ENCODE measurements at places on chromosomes 7 and 10. TPM values are rescaled to one million over a fixed set of nuclear protein-coding genes. Genes with fewer than 3 reads are reported as not detected.

PON1 gene
- total RNA-seq = not detected

TPST1 gene
- 27.3 TPM for total RNA-seq

ZNF438 gene
- 5.0 TPM for total RNA-seq

TMEM225B gene
- 0.19 TPM for total RNA-seq

NT5C2 gene
- total RNA-seq = 44.9 TPM

SP4 gene
- total RNA-seq = 5.5 TPM

ACSM6 gene
- not detected for total RNA-seq

All from endothelial cell of coronary artery (primary cell).